ENCODE measurements at places on chromosomes 1 and 21.

DNA sequence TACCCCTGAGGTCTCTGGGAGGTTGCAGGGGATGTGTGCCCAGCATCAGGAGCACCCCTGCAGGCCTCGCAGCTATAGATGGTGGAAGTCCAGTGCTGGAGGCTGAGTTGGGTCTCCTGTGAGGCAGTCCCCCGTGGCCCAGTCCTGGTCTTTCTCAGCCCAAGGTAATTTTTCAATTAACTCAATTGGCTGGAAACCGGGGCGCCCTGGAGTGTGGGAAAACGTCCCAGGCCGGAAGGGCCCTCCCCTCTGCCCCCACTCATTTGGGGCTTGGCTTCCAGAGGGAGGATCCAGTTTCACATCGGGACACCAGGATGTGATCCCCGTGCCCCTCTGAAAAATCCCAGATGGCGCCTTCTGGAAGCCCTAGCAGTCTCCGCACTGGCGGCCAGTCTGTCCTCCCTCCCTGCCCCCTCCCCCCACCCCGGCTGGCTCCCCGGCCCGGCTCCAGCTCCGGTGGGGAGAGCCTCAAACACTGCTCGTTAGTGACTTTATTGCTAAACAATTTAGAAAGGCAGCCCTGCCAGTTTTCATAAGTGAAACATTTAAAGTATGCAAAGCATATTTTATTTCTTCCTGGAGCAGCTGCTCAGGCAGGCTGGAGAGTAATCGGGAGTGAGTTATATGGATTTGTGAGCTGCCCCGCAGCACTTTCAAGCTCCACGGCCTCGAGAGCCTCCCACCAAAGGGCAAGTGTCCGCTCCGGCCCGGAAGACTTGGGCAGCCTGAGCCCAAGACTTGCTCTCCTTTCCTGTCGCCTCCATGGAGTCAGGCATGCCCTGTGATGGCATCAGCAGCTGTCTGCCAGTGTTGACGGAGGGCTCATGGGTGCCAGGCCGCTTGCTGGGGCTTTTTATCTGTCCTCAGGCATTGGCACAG lies 208.2 kb upstream of the TMEM51 start:
- DNase-seq: peak; percentile 92

- no peak for DNase-seq
Measured at GRCh38 chr1:41724248-41724647, 194.5 kb downstream of the HIVEP3 start.

GRCh38 chr1:80241566-80241965 lies 1235.0 kb upstream of the ADGRL4 start:
- no peak for DNase-seq

DNA sequence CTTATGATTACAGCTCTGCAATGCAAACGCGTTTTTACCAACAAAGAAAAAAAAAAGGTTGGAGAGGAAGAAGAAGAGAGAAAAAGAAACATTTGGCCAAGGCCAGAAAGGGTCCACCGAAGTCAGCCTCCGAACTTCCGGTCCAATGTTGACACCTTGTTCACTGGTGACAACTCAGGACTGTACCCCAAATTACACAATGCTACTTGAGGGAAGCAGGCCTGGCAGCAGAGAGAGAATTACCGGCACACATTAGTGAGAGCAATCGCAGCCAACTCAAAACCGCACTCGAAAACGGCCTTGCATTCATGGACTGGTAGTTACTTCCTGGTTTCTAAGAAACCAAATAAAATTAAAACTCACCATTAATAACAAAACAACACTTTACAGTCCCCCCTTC lies 652.5 kb downstream of the KIF26B start:
- DNase-seq: no peak

- DNase-seq: no peak
Measured at GRCh38 chr1:65440915-65441314, 20.4 kb downstream of the LEPR start.

DNA sequence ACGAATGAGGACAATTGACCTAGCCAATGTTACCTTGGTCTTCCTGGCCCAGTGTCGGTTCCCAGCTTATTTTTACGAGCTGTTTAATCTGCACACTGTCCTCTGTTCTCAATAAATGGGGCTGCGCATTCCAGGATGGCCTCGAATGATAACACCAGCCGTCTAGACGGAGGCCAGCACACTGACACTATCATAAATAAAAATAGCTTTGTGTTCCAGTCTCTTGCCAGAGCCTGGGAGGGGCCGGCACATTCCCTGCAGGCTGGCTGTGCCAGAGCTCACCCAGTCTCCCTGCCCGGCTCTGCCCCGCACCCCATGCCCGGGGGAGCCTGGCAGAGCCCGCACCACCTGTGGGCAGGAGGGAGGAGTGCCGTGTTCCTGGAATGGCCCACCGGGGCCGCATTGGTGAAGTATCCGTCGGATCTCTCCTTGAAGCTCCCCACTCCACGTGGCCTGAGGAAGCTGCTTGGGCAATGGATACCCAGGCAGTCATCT lies 92.1 kb downstream of the SPSB1 start:
- no peak for DNase-seq

DNA sequence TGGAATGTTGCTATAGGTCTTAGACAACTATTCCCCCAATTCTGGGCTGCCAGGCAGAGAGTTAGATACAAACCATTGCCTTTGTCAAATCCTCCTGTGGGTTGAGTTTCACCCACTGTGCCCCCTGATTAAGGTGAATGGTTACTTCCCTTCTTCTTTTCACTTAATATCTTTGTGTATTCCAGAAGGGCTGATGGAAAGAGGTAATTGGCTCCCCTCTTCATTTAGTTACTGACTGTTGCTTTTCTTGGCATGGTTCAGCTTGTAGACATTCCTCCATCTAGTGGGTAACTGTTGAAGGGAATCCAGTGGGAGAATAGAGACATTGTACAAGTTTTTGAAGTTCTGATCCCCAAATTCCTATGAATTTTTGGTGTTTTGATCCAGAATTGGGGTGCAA lies 43.8 kb upstream of the MACF1 start:
- no peak for DNase-seq

DNA sequence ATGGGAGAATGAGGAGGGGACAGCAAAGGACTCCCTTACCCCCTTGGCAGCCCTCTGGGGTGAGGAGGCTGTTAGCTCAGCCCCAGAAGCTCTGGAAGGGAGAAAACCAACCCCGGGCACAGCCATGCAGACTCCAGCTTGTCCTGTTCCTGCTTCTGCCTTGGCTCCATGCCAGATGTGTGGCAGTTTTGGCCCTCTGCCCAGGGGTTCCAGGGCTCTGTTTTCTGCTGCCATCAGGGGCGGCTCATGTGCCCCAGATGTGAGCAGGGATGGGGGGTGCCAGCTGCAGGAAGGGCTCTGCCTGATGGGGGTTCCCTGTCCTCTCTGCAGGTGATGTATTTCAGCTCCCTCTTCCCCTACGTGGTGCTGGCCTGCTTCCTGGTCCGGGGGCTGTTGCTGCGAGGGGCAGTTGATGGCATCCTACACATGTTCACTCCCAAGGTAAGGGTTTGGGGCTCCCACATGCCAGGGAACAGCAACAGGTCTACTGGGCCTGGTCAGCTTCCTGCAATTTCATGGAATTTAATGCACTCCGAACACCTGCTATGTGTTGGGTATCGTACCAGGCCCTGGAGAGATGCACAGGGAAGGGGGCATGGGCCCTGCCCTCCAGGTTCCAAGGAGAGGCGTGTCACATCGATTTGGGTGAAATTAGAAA lies 26.1 kb downstream of the SLC6A17 start:
- DNase-seq: peak; percentile 57

DNA sequence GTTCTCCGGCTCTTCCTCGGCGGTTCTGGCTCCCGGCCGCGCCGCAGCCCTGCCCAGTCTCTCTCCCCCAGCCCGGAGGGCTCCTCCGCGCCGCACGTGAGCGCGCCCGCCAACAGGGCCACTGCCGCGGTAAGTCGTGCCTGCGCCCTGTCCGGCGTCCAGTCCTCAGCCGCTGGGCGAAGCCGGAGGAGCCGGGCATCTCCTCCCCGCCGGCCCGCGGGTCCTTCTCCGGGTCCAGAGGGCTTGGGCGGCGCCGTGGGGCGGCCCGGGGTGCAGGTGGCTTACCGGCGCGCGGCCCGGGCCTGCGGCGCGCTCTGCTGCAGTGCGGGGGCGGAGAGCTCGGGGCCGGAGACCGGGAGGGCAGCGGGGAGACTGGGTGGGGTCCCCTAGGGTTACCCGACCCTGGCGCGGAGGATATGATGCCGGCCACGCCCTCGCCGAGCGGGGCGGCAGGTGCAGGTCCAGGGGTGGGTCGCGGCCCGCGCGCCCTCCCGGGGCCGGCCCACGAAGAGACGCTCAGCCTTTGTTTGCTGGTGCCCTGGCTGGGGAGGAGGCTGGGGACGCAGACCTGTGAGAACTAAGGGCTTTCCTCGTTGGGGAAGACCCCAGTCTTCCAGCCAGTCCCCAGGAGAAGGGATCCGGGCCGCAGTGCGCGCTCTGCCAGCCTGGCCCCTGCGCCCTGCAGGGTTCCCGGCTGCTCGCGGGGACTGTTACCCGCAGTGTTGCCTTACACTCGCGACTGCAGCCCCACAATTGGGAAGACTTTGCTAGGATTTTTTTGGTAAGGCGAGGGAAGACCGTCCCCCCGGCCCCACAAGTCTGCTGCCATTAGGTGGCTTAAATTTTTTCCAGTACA lies at the start of gene DOP1B:
DOP1B (plus strand) TSS at position 10 of the 856 bp plus-strand sequence. CDS start 7,910 bp downstream, outside the sequence.
- DNase-seq: no peak

DNA sequence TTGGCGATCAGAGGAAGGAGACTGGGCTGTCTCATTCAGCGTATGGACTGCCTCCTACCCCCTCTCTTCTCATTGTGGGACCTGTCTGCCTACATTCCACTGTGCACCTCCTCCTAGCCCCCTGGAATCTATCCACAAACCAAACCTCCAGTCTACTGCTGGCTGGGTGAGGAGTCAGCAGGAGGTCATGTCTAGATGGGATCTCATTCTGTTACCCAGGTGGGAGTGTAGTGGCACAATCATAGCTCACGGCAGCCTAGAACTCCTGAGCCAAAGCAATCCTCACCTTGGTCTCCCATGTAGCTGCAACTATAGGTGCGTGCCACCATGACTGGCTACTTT lies 18.0 kb upstream of the TTC22 start:
- DNase-seq: no peak

DNA sequence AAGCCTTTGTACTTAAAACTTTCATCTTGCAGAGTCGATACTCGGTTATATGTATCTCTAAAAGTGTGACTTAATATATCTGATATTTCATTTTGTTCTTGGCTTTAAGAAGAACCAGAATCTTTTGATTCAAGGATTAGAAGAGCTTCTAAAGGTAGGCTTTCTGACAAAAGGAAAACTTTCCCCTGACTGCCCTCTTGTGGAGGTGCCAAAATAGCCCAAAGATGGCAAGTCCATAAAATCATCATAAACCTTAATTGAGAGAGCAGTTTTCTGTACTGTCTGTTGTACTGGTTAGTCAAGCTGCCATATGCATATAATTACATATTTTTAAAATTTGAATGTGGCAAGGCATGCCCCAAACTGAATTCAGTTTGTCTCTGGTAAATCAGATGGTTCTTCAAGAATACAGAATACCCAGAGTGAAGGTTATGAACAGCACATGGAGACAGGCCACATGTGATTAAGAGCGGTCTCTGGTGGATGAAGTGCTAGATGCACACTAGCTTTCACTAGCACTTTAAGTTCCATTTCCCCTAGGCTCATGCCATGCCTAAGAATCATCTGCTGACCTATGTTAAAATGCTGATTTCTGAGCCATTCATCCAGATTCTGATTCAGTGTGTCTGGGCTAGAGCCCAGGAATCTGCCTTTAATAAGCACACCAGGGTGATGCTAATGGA lies 27.7 kb upstream of the ELAVL4 start:
- no peak for DNase-seq

DNA sequence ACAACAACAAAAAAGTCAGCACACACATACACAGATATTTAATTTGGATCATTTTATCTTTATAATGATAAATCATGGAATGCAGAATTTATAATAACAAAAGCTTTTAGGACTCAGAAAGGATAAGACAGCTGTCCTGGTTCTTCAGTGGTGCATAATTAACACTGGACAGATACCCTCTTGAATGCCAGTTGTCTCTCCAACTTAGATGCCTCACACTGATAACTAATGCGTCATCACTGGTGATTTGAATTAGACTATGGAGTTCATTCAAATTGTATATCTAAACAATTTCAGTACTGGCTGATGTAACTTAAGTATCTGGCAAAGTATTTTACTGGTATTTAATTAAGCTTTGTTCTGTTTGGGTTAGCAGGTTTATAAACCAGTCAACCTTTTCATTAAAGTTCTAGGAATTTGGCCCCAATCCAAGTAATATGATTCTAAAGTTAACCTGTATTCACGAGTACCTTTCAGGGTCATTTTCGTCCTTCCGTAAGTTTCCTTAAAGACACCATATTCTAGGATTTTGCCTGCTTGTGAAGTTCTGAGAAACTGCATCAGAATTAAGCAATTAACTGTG lies 1199.5 kb upstream of the TMPRSS15 start:
- no peak for DNase-seq

DNA sequence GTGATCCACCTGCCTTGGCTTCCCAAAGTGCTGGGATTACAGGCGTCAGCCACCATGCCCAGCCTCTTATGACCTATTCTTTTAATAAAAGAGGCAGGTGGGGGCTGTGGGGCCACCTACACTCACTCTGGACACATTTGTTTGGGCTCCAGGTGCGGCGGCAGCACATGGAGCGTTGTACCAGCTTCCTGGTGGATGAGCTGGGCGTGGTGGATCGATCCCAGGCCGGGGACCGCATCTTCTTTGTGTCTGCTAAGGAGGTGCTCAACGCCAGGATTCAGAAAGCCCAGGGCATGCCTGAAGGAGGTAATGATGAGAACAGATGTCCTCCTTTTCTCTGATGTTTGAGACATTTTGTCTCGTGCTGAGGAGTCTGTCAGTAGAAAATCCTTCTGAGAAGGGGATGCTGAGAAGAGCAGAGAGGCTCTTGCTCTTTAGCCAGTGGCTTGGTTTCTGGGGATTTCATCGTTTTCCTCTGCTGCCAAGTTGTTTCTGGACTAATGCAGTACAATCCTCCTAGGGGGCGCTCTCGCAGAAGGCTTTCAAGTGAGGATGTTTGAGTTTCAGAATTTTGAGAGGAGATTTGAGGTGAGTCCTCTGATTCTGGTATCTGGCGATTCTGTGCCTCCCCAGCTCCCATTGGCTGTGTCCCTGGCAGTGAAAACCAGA lies 17.9 kb upstream of the MIIP start:
- DNase-seq: no peak

DNA sequence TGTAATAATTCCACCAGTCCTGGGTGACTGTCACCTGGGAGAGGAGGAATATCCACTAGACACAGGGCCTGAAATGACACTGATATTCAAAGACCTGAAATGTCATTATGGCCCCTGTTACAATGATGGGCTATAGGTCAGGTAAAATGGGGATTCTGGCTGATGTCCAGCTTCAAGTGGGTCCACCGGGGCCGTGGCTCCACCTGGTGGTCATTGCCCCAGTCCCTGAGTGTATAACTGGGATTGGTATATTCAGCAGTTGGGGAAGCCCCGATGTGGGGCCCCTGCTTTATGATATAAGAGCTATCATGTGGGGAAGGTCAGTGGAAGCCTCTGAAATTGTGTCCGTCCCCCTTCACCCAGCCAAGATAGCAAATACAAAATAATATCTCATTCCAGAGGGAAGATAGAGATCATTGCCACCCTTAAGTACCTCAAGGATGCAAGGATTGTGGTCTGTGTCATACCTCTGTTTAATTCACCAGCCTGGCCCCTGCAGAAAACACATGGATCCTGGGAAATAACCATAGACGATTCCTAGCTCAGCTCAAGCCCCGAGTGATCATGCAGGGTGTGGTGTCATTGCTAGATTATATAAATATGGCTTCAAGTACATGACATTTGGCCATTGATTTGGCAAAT lies 19.4 kb downstream of the PLEKHO1 start:
- DNase-seq: peak; percentile 66

Measured in right hindlimb (tissue), 1 donor.